ENCODE measurements at places on chromosomes 7 and 10.

GRCh38 chr7:94056796-94057207 lies 52.6 kb upstream of the BET1 start:
- no peak for DNase-seq

- peak; percentile 55 for DNase-seq
These were observed 13.5 kb downstream of the IKZF1 start for GRCh38 chr7:50317697-50318669.

DNA sequence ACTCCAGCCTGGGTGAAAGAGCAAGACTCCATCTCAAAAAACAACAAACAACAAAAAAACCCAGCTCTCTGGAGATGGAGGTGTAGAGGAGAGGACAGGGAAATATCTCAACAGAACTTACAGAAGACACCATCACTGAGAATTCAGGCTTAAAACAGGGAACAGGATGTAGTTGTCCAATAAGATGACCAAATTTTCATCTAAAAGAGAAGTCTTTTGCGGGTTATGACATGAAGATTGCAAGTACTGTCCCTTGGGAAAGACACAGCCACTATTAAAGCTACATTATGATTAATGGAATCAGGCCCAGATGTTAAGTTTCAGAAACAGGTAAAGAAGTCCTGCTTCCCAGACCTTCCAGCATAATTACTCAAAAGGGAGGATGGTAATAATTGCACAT lies 235.2 kb upstream of the NRP1 start:
- DNase-seq: no peak

DNA sequence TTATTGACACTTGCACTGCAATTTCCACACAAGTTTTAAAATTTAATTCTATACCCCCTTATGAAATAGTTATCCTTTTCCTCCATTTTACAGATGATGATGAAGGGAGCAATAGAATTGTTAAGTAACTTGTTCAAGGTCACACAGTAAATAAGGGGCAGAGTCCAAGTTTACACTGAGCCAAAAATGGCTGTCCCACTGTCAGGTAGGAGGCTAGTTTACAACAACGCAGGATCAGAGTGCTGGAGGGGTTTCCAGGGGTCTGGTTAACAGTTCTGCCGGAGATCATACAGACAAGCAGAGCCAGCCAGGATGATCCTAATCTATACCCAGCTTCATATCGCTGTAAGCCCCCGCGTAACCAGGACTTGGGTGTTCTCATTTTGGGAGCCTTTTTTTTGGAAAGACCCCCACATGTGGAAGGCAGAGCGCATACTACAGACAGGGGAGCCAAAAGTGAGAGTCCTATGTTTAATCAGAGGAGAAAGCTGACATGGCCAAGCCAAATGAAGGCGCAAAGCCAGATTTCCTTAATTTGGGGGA lies 524 bp upstream of the UNC5B start:
- DNase-seq: no peak

- no peak for DNase-seq
These were observed 24.1 kb downstream of the ATRNL1 start for GRCh38 chr10:115117301-115117700.

GRCh38 chr7:86978808-86979506 lies 80.5 kb downstream of the ELAPOR2 start:
- peak; percentile 78 for DNase-seq

GRCh38 chr10:45325116-45325515 lies 9.7 kb upstream of the OR13A1 start:
- no peak for DNase-seq

DNA sequence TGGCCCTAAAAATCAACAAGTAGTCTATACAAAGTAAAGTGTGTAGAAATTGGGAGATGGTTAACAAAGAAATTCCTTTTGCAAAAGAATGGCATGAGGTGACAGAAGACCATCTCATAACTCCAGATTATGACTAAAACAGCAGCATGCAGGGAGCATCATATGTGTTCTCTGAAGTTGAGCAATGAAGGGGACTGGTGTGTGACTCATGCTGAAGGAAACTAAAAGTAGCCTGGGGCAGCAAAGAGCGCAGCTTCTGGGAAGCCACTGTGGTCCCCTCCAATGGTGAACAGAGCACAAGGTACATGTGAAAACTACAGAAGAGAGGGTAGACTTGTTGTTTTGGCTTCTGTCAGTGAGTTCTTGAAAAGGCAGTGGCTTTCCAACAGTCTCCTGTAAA lies 133.4 kb downstream of the MACC1 start:
- no peak for DNase-seq

DNA sequence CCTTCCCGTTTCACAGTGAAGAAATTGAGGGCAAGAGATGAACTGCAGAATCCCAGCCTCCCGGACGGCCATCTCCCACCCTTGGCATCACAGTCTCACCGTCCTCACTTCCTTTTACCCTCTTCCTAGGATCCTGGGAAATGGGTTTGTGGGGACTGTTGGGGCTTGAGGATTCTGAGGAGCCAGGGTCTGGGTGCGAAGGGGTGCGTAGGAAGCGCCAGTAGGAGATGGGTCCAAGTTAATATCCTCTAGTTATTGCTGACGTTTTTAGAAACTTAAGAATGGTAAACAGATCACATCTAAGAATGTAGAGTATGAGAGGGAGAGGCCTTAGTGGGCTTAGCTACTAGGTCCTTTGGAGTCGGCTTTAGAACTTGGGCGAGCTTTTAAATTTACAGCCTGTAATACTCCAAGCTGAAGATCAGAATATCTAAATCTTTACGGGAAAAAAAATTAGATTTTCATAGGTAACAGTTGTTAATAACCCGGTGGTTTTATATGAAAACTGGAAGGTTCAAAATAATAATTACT lies 696 bp downstream of the MALSU1 start:
- DNase-seq: no peak

GRCh38 chr7:142587578-142588191 lies 161.6 kb upstream of the PRSS1 start:
- DNase-seq: peak; percentile 55

Data from CD4-positive, alpha-beta T cell treated with Interleukin-17A for 1 hour (primary cell).